ENCODE measurements at places on chromosomes 12 and 14.
A peak's percentile ranks its signal among the peaks of the same experiment; 100 is the strongest.

GRCh38 chr12:116737774-116738657 is at the start of the genes RNFT2 and SPRING1:
Gene RNFT2, plus strand, starts transcription at chr12:116738315. Its CDS starts 2,183 bp downstream, at chr12:116740498.
Gene SPRING1, minus strand, starts transcription at chr12:116738069. Its CDS starts 169 bp downstream, at chr12:116737900.
- H3K4me3 ChIP-seq = peak within 1 kb of the TSS; percentile 90
- H3K27me3 ChIP-seq = no peaks in the 10 kb centered on the region
- peak within 1 kb of the TSS; percentile 88 for H3K27ac ChIP-seq
- H3K4me1 ChIP-seq = peaks cover 38% of the 10 kb centered on the region

DNA sequence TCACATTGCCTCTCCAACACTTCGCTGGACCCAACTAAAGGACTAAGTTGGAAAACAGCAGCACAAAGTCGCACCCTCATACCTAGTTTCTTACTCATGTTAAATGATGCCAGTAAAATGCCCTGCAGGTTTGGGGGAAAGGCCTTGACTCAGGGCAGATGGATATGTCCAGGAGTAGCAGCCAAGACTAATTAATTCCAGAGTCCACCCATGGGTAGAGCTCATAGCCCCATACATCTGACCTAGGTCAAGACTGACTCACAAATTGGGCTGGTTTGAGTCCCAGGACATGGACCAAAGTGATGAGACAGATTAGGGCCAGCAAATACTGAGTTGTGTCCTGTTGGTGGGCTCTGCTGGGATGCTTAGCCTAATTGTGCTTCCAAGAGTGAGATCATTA is 224.0 kb upstream of the BTG1 start:
- no peak for DNase-seq
- no peak overlapping the region for H3K4me3 ChIP-seq
- H3K36me3 ChIP-seq = no peaks in the 10 kb centered on the region

- no peak overlapping the region for H3K4me3 ChIP-seq
- no peaks in the 10 kb centered on the region for H3K27me3 ChIP-seq
- H3K36me3 ChIP-seq = peaks cover 61% of the 10 kb centered on the region
- no peak for DNase-seq
- H3K27ac ChIP-seq = no peak overlapping the region
These were observed 202.4 kb downstream of the ITPR2 start for GRCh38 chr12:26630546-26631027.

DNA sequence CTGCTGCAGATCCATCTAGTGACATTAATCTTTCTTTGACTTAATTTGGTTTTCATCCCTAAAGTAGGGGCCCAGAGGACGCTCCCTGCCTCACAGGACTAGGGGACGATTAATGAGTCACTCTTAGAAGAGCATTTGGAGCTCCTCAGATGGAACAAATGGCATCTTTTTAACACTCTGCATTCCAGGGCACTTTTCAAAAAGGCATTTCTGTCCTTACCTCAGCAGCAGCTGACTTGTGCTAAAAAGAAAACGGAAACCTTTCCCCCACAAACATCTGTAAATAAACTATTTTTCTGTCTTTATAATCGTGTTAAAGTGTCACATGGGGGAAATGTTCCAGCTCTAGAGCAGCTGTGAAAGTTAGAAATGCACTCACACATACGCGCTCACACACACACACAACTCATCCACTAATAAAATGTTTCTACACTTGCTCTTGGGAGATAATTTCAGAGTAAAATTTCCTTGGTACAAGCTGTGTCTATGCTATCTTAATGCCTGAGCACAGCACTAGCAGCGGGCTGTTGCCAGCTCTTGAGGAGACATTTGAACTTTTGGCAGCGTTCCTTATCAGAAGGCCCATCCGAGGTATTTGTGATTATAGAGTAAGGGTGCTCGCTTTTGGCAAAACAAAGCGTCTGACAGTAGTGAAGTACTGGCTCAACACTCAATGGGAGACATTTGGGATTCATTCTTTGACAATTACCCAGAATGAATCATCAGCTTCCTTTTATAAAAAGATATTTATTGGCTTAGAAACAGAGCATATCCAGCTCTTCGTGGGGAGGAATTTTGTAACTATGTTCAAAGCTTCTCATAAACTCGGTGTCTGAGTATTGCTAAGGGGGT is 141.3 kb downstream of the PLXNC1 start:
- H3K27ac ChIP-seq = no peak overlapping the region
- no peak for DNase-seq
- H3K27me3 ChIP-seq = no peaks in the 10 kb centered on the region
- H3K36me3 ChIP-seq = peaks cover 62% of the 10 kb centered on the region
- H3K4me3 ChIP-seq = no peak overlapping the region
- H3K4me1 ChIP-seq = no peaks in the 10 kb centered on the region

- no peak for DNase-seq
- peaks cover 9% of the 10 kb centered on the region for H3K27me3 ChIP-seq
- no peak overlapping the region for H3K27ac ChIP-seq
- no peaks in the 10 kb centered on the region for H3K36me3 ChIP-seq
- no peaks in the 10 kb centered on the region for H3K4me1 ChIP-seq
These were observed 292.5 kb downstream of the ATP23 start for GRCh38 chr12:58233886-58234285.

DNA sequence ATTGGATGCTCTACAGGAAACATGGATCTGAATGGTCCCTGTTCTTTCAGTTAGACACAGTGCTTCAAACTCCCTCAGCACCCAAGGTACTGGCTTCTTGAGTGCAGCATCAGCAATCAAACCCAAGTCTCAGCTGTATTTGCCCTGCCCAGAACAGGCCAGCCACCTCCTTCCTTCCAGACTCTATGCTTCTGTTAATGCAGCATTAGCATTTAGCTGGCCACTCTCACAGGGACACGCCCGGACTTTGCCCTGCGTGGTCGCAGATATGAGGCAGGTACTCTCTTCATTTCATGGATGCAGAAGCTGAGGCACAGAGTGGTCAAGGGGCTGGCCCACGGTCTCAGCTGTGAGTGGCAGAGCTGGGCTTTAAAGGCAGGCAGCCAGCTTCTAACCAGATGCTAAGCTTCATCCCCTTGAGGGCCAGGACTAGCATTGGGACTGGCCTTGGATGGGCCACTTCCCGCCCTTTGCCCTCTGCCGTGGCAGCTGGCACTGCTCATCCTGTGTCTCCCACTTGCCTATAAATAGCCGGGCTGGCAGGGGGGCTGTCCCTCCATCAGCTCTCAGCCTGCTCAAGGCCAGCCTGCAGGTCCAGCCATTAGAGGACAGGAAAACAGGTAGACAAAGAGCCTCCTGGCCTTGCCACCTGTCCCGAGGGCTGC is 1.5 kb upstream of the SLC25A47 start:
- H3K27me3 ChIP-seq = no peaks in the 10 kb centered on the region
- no peak for DNase-seq
- H3K36me3 ChIP-seq = no peaks in the 10 kb centered on the region
- H3K27ac ChIP-seq = no peak overlapping the region
- no peak overlapping the region for H3K4me3 ChIP-seq
- H3K4me1 ChIP-seq = peaks cover 5% of the 10 kb centered on the region

DNA sequence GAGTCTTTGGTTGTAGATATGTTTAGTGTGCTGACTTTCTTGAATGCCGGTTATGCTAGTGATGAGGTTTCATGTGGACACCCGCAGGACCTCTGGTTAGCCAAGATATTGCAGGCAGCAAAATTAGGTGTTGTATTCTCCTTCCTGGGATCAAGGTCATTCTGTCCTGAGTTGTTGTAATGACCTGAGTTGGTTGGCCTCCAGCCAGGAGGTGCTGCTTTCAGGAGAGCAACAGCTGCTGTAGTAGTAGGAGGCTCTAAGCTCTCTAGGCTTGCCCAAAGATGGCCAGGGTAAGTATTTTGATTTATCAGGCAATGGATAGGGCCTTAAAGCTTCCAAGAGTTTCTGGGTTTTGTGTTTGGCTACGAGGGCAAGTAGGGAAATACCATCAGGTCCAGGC is 56.0 kb upstream of the BDKRB2 start:
- H3K4me1 ChIP-seq = no peaks in the 10 kb centered on the region
- no peak overlapping the region for H3K4me3 ChIP-seq
- peaks cover 4% of the 10 kb centered on the region for H3K27me3 ChIP-seq
- H3K27ac ChIP-seq = no peak overlapping the region
- no peaks in the 10 kb centered on the region for H3K36me3 ChIP-seq

- DNase-seq = no peak
- H3K36me3 ChIP-seq = peaks cover 64% of the 10 kb centered on the region
- peak overlapping the region; percentile 37 for H3K27ac ChIP-seq
- no peak overlapping the region for H3K4me3 ChIP-seq
- no peaks in the 10 kb centered on the region for H3K27me3 ChIP-seq
These were observed 50.4 kb upstream of the AMN start for GRCh38 chr14:102872020-102872419.

DNA sequence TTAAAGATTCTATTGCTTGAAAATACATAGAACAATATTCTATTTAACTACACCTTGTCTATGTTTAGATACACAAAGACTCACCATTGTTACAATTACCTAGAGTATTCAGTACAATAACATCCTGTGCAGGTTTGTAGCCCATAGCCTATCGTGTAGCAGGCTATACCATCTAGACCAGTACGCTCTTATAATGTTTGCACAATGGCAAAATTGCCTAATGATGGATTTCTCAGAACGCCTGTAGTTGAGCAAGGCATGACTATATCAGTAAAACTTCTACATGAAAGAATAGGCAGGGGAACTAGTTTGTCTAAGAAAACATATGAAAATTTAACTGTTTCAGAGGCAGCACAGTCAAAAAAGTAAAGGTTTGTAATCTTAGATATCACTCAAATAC is 375.9 kb downstream of the DAD1 start:
- H3K36me3 ChIP-seq = no peaks in the 10 kb centered on the region
- H3K27me3 ChIP-seq = no peaks in the 10 kb centered on the region
- DNase-seq = no peak
- no peak overlapping the region for H3K27ac ChIP-seq
- H3K4me1 ChIP-seq = no peaks in the 10 kb centered on the region

DNA sequence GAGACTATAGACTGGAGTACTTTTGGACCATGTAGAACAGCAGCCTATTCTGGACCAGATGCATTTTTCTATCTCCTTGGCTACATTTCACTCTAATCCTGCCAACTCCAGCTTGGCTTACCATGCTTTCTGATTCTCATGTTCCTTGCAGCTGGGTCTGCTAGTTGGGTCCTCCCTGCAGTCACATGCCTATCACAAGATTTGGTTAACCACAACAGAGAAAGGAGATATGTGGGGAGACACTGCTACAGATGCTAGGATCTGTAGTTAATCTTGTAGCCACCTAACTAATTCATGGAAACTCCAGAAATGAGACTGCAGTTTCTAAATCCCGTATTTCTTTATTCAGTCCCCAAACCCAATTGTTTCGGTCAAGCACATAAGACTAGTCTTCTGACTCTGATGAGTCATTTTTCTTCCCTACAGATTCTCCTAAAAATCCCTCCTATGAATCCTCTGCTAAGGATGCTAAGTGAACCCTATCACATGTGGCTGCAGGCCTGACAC is 410.6 kb downstream of the DAD1 start:
- no peaks in the 10 kb centered on the region for H3K27me3 ChIP-seq
- H3K36me3 ChIP-seq = no peaks in the 10 kb centered on the region
- H3K27ac ChIP-seq = no peak overlapping the region
- no peak overlapping the region for H3K4me3 ChIP-seq

DNA sequence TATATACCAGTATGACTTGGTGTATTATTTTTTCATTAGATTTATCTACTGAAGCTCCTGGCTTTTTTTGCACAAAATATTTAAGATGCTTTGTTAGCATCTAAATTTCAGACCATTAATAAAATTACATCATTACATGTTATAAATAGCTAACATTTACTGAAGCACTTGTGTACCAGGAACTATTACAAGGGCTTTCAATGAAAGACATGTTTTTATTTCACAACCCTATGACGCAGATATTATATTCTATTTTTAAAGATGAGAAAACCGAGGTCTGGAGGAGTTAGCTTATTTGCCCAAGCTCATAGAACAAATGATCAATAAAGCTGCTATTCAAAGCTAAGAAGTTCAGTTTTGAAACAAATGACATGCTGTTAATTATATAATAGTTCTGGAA is 420.4 kb upstream of the DCN start:
- no peaks in the 10 kb centered on the region for H3K27me3 ChIP-seq
- H3K4me3 ChIP-seq = no peak overlapping the region
- DNase-seq = no peak
- peaks cover 2% of the 10 kb centered on the region for H3K4me1 ChIP-seq
- H3K27ac ChIP-seq = no peak overlapping the region
- peaks cover 4% of the 10 kb centered on the region for H3K36me3 ChIP-seq

DNA sequence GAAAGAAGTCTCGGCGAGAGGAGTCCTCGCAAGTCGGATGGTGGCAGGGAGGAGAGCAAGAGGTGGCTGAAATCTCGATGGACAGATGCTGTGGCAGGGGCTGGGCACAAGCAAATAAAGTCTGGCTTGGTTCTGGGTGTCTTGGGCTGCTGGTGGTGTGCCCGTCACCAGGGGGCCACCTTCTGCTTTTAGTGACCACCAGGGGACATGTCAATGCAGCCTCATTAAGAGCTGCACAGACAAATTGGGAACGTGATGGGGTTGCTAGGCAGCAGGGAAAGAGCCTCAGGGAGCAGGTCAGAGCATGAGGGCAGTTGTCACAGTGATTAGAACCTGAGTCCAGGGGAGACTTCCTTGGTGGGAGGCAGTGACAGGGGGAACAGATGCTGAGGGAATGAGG is 44.0 kb downstream of the LRRC74A start:
- DNase-seq = no peak
- H3K27ac ChIP-seq = no peak overlapping the region
- peaks cover 13% of the 10 kb centered on the region for H3K4me1 ChIP-seq

DNA sequence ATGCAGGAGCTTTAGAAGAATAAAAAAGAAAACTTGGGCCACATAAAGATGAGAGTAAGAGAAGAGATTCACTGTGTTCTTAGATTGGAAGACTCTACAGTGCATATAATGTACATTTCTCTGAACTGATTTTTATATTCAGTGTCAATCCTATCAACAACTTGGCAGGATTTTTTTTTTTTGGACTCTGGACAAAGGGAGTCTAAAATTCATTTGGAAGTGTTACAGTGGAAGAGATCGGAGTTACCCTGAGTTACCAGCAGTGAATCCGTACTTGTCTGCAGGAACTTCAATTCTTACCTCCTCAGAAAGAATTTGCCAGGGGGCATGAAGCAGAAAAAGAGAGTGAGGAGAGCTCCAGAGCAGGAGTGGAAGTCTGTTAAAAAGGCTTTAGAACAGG is 24.0 kb downstream of the SERPINA11 start:
- no peak overlapping the region for H3K4me3 ChIP-seq
- H3K36me3 ChIP-seq = no peaks in the 10 kb centered on the region
- no peak for DNase-seq
- H3K27ac ChIP-seq = no peak overlapping the region
- H3K4me1 ChIP-seq = no peaks in the 10 kb centered on the region
- H3K27me3 ChIP-seq = peaks cover 17% of the 10 kb centered on the region

DNA sequence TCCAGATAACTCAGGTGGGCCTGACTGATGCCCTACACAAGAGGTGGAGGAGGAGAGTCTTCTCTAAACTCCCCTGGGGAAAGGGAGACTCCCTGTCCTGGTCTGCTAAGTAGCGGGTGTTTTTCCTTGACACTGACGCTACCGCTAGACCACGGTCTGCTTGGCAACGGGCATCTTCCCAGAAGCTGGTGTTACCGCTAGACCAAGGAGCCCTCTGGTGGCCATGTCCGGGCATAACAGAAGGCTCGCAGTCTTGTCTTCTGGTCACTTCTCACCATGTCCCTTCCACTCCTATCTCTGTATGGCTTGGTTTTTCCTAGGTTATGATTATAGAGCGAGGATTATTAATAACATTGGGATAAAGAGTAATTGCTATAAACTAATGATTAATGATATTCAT is 965.5 kb downstream of the TMEM121 start:
- H3K27me3 ChIP-seq = no peaks in the 10 kb centered on the region
- H3K4me3 ChIP-seq = no peak overlapping the region
- H3K4me1 ChIP-seq = peaks cover 45% of the 10 kb centered on the region
- H3K27ac ChIP-seq = no peak overlapping the region

Measured in activated T-cell treated with anti-CD3 and anti-CD28 coated beads, Interleukin-2, amount 50 U/mL, for 24 hours (primary cell).